A172 (cell line): ENCODE measurements at places on chromosomes 7 and 10.

GRCh38 chr7:94412762-94413322 lies 18.1 kb downstream of the COL1A2 start:
- DNase-seq = no peak

GRCh38 chr10:13991353-13991752 lies 339.4 kb downstream of the FRMD4A start:
- no peak for DNase-seq

DNA sequence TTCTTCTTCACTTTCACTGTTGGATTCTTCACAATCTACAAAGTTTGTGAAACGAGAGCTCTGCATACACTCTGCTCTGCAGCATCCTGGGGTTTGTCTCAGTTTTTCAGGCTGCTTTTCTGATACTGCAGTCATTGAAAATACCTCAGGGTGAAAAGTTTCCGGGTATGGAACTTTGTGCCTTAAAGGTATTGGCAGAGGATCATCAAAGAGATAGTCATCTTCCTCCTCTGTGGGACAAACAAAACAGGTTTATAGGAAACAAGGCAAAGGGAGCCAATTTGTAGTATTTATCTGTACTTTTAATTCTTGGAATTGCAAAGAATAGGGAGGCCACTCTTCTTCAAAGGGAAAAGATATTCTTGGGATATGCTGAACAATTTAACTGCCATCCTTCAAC lies 30.4 kb downstream of the SUV39H2 start:
- DNase-seq = no peak

- peak; percentile 25 for DNase-seq
Observed at GRCh38 chr10:31977440-31978155, 49.0 kb upstream of the ARHGAP12 start.

GRCh38 chr10:99698504-99699080 lies 33.3 kb downstream of the COX15 start:
- no peak for DNase-seq

DNA sequence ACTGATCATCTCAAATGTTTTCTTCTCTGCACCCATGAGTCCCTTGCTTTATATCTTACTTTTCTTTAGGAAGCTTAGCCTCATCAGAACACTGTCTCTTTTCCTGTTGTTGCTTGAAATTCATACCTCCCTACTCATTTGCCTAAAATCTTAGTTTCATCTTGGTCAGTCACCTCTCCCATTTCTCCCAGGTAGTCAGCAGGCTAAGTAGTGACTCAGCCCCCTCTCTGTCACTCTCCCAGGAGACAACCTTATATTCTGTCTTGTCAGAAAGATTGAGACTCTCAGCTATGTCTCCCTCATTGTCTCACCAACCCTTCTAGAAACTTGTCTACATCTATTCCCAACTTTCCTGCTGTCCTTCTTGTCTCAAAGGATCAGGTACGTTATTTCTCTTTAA lies 280.9 kb downstream of the BBS9 start:
- no peak for DNase-seq

GRCh38 chr10:59064080-59064692 lies 112.3 kb upstream of the PHYHIPL start:
- DNase-seq = no peak

DNA sequence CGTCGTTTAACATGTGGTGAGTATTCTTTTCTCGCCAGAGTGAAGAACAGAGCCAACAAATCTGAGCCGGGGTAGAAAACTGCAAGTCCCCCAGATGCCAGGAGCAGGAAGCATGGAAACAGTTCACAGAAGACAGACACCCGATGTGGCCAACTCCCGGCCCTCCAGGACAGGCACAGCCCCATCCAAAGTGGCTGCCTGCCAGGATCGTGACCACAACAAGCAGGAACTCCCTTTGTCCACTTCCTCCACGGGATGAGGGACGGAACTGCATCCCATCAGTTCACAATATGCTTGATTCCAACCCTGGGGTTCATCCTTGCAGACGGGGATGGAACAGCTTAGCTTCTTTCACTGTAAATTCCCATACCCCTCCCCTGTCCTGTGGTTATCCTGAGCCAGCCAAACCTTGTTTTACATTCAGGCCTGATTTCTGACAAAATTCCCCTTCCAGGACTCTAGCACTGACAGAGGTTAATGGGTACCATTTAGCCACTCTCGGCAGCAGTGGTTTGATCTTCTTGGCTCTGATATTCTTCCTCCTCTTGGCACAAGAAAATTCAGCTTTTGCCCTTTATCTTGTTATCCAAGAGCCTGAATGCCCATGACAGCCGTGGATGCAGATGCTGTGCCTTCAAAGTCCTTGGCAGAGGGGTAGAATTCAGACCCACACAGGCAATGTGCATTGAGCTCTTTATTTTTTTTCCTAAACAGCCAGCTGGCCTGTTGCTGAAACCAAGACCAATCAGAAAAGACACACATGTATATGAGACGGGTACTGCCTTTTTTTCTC lies 105.5 kb upstream of the FAM204A start:
- DNase-seq = peak; percentile 33

DNA sequence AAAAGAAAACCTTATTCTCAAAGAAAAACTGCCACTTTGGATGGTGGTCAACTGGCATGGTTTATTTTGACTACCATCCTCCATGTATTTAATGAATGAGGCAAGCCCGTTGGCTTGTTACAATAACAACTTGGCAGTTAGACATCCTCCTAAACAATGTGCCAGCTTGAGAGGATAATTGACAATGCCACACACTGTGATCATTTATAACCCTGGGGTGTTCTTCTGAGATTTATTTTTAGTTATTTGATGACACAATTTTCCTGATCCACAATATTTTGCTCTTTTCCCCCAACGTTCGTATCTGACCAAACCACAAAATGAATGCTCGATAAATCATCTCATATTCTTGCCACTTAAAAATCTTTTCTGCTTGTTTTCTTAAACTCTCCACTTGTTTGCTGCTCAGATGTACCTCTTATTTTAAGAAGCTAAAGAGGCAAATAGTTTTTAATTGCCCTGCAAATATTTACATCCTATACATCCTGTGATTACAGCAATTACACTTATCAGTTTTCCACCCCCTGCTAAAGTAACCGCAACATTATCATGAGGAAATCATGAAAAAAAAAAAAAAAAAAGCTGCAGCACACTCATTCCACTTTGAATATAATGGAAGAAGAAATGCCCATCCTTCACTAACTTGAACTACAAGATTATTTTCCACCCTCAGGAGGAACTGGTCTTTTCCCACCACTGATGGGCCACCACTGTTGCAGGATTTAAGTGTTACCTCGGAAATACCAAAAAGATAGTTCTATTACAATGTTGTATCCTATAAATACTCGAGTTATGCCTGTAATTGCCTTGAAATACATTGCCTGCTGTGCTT lies 119.9 kb downstream of the MBL2 start:
- peak; percentile 90 for DNase-seq

DNA sequence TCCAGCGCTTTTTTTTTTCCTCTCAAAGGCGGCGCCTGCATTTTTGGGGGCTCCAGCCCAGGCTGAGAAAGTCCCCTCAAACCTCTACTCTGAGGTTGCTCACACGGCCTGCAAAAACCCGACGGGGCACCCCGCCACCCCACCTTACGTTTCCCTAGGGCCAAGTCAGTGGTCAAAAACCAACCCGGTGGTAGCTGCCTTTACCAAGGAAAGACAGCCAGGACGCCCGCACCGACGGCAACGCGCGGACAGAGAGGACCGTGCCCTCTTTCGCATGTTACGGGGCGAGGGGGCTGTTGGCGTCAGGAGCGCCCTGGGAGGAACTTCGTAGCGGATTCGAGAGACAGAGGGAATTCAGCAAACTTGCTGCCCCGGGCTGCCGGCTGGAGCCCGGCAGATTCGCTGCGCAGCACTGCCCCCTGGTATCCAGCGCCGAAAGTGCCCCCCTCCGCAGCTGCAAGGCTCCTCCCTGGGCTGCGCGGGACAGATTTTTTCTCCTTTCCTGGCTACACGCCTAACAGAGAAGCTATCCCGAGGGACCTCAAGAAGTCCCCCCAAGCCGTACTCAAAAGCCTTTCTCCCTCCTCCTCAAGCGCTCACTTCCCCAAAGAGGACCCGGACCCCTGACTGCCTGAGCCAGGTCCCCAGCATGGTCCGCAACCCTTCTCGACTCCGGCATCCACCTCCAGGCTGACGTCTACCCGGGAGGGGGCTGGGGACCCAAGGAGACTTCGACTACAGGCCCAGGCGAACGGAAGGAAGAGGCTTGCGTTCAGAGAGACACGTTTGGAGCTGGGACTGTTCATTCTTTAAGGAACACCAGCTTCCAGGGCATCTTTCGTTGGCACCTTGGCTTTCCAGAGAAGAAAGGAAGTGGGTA lies 27.7 kb upstream of the VAX1 start:
- DNase-seq = no peak

DNA sequence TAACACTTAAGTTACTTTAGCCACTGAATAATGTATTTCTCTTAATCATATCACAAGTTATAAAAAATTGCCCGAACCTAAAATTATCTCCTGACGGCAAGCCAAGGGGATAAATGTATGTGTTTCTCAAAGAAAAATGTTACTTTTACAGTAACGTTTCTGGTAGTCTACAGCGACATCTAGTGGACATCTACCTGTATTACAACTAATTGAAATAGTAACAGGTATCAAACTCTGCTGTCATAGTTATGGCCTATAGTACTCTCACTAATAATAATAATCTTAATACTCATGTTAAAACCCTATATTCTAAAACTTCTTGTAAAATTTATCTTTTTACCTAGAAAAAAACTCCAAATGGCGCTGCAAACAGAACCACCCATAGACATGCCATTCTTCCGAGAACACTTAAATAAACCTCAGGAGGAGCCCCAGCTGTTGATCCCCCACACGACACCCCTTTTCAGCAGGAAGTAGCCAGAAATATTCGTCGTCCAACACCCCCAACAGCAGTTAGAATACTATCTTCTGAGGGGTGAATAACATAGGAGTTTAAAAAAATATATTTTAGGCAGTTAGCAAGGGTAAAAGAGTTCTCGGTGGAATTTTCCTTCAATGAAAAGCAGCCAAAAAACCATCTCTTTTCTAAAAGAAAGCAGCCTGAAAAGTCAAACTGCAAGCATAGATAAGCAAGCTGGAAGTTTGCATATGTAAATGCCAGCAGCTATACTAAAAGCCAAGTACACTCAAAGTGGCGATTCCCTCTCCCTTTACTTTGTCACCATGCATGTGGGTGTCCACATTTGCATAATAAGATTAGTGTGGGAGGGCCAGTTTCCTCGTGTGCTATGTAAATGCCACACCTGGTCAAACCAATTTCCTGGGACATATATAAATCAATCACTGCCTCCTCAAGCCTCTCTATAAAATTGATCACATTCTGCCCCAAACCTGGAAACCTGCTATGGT lies 40.5 kb upstream of the ZNF107 start:
- no peak for DNase-seq

DNA sequence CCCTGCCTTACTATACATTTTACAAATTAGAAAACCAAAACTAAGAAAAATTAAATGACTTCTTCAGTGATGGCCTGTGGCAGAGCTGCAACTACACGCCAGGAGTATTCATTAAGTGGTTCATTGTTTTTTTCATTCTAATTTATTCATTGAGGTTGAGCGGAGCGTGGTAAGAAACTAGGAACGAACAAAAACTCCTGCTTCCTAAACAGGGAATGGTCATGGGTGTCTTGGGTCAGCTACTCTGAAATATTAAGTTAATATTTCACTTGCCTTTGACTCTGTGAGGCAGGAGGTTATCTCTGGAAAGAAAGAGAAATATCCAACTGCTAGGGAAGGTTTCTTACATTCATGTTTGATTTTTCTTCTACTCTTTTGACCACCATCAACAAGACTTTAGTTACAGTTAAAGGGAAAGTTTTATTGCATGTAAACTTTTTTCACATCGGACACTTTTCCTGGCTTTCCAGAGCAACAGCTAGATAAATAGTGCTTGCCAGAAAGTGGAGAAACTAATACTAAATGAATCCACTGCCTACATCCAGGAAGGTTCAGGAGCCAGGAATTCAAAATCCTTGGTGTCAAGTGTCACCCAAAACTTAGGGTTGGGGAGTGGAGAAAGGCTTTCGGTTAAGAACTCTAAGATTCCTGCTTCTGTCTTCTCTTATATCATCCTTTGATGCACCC lies 896 bp upstream of the GNG11 start:
- DNase-seq = no peak

DNA sequence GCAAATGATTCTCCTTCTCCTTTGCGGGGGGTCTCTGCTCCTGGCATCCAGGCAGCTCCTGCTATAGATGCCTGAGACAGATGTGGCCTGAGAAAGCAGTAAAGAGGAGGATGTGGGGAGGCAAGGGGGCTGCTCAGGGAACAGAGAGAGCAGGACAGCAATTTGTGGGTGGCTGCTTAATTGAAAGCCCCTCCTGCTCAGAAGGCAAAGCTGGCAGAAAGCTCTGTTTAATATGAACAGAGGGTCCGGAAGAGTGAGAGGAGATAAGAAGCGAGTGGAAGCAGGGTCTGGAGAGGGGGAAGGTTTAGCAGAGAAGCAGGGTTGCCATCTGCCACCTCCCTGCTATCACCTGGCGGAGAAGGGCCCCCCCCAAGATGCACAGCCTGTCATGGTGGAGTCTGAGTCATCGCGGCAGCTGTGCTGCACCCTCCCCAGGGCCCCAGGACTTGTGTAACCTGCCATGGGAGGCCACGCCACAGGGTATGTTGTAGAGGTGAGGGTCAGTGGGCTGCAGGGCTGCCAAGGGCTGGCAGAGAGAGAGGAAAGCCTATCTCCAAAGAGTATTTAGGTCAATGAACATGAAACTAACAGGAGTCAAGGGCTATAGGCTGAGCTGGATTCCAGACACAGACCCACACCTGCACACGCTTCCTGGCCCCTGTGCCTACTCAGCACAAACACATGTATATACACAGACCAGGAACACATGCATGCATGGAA lies 1109.8 kb upstream of the AUTS2 start:
- no peak for DNase-seq

DNA sequence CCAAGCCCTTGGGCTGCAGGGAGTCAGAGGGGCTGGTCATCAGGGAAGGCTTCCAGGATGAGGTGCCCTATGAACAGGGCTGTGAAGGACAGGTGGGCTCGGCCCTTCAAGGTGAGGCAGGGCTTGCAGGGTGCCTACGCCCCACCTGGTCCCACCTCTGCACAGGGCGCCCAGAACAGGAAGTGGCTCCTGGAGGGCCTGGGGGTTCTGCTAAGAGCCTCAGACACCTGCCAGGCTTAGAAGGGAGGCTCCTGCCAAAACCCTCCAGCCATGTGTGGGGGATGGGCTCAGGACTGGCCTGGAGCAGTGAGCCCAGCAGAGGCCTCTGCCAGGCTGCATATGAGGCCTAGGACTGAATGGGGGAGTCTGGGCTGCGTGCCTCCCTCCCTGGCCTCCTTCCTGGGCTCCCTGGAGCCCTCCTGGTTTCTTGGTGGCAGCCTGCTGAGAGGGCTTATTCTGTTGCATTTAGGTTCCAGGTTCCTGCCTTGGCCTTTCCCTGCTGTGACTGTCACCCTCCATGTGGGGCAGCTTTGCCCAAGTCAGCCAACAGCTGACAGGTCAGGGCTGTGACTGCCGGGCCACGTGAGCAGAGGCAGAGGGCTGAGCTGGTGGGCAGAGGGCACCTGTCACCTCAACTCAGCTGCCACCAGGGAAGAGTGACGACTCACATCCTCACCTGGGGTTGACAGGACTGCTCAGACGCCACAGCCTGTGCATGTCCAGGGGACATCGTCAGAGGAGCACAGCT lies 45.2 kb upstream of the MSMB start:
- DNase-seq = no peak
